H4 (cell line): ENCODE measurements at places on chromosomes 7 and 10. TPM values are rescaled to one million over a fixed set of nuclear protein-coding genes. Genes with fewer than 3 reads are reported as not detected.

DNA sequence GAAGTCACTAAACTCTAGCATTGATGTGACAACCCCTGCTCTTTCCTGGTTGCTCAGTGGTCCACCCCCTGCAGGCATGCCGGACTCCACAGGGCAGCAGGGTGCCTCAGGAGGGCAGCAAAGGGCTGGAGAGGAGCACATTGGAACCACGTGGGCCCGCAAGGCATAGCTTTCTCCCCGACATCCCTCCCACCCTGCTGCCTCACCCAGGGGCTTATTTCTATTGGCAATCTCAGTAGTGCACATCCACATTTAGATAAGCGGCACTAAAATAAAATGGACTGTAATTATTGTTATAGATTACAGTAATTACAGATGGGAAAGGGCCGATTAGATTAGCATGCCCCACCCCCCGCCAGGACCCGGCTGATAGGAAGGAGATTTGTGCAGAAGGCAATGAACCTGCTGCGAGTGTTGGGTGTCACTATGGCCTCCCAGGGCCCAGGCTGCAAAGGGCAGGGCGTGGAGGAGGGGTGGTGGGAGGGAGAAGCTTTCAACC, 580.1 kb downstream of the GRID1 start:
- no peak for DNase-seq

- no peak for DNase-seq
Measured at GRCh38 chr7:158903897-158904541, 47.7 kb downstream of the DYNC2I1 start.

The ASB15 gene
- not detected in 2 replicates for total RNA-seq

GRCh38 chr10:23439452-23439960, 631 bp downstream of the OTUD1 start:
- DNase-seq: no peak

DNA sequence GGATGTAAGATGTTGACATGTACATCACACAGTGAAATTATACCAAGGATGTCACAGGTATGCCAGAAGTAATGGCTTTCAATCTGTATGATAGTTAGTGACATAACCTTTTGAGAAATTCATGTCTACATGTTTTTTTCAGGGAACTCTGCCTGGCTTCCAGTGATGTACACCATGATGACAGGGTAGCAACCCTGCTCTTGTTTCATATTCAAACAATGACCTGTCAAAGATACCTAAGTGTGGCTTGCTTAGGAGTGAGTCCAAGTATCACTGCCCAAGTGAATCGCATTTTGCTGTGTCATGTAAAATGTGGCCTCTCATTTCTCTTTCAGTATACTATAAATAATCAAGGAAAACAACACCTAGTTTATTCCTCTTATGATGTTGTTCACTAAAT, 205.8 kb upstream of the DKK1 start:
- DNase-seq: no peak

GRCh38 chr7:17396692-17397091, 98.2 kb downstream of the AHR start:
- no peak for DNase-seq

DNA sequence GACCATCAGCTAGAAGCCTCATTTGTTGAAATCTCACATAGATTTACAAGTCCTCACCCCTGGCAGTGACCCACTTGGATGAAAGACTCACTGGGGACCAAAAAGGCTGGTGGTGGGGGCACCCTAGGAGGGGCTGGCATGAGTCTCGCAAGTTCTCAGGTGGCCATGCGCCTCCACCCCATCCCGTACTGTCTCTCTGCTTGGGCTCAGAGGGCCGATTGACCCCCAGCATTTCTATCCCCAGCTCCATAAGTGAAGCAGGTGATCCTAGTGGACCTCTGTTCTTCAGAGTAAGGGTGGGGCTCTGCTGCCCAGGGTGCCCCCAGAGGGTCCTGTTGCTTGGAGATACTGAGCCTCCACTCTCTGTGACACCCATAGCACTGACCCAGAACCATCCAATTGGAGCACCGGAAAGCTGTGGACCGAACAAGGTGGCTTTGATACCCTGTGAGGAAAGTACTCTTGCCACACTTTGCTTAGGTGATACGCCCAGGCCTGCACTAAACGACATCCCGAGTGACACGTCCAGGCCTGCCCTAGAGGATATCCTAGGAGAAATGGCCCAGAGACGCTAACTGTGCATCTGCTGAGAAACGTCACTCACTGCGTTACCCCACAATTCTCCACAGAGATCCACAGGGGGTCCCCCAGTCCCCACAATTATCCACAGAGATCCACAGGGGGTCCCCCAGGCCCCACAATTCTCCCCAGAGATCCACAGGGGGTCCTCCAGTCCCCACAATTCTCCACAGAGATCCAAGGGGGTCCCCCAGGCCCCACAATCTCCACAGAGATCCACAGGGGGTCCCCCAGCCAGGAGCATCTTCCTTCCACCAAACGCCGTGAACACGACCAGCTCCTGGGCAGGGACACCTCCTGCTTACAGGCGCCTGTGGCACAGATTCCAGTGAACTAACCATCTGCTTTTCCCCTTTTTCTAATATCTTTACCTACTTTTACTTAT, 262.9 kb downstream of the PTPRN2 start:
- DNase-seq: no peak

The TLL2 gene
- 0.31 and 0.64 TPM in 2 replicates for total RNA-seq

DNA sequence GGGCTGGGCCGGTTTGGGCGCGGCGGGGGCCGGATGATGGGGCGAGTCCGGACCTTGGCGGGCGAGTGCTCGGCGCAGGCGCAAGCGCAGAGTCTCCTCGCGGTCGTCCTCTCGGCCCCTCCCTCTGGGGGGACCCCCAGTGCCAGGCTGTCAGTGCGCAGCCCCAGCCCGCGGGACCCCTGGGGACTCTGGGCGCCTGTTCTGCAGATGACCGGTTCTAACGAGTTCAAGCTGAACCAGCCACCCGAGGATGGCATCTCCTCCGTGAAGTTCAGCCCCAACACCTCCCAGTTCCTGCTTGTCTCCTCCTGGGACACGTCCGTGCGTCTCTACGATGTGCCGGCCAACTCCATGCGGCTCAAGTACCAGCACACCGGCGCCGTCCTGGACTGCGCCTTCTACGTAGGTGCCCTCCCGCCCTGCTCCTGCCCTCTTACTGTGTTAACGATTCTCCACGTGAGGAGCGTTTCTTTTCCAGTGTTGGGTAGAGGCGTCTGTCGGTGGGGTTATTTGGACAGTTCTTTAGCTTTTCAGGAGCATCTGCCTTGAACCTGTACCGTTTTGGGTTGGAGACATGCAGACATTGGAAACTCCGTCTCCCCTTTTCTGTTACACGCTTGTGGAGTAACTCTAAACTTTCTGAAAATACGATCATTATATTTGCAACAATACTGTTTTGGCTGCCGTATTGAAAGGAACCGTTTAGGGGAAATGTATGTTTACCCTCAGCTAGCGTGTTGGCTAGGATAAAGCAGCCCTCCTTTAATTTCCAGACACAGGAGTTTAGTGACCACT, 706 bp downstream of the BUB3 start:
- DNase-seq: peak; percentile 25

The SOSTDC1 gene
- 5.7 and 6.9 TPM in 2 replicates for total RNA-seq

DNA sequence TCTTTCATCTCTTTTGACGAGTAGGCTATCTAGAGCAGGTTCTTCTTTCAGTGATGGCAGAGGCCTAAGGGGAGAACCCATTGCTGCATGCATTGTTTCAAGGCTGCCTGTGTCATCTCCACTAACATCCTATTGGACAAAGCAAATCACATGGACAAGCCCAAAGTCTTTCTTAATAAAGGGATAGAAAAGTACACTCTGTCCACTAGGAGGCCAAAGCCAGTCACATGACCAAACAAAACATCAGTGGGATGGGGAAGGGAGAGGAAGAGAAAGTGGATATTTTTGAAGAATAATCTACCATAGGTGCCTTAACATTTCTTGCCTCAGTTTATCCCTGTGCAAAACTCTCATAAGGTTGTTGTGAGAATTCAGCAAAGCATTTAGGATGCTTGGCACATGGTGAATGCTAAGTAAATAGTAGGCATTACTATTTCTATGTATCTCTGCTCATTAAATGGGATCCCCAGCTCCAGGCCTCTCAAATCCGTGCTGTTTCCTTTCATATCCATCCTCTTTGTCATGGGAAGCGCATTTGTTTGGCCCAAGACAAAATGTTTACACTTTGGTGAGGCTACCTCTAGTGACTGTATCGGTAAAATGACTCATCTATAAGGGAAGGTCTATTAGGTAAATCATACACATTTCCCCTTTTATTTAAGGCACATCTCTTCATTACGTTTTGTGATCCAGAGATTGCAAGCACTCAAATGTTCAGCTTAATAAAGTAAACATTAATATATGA, 16.7 kb upstream of the CADPS2 start:
- DNase-seq: peak; percentile 65

- no peak for DNase-seq
Measured at GRCh38 chr7:63023182-63023787, 975.4 kb upstream of the ZNF722 start.

DNA sequence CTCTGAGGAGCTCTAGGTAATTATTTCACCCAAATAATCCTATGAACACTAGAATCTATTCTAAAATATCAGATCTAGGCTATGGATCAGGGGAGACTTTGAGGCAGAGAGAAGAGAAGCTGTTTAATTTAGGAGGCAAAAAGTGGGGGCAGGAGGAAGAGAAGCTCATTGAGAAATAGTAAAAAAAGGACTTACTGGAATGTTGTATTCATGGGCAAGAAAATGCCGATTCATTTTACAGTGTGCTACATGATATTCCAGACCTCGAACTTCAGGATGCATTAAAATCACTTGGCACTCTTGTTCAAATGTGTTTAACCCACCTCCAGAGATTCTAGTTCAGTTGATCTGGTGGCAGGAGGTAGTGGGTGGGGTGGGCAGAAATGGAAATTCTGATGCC, 109.5 kb upstream of the ITGB1 start:
- DNase-seq: no peak

DNA sequence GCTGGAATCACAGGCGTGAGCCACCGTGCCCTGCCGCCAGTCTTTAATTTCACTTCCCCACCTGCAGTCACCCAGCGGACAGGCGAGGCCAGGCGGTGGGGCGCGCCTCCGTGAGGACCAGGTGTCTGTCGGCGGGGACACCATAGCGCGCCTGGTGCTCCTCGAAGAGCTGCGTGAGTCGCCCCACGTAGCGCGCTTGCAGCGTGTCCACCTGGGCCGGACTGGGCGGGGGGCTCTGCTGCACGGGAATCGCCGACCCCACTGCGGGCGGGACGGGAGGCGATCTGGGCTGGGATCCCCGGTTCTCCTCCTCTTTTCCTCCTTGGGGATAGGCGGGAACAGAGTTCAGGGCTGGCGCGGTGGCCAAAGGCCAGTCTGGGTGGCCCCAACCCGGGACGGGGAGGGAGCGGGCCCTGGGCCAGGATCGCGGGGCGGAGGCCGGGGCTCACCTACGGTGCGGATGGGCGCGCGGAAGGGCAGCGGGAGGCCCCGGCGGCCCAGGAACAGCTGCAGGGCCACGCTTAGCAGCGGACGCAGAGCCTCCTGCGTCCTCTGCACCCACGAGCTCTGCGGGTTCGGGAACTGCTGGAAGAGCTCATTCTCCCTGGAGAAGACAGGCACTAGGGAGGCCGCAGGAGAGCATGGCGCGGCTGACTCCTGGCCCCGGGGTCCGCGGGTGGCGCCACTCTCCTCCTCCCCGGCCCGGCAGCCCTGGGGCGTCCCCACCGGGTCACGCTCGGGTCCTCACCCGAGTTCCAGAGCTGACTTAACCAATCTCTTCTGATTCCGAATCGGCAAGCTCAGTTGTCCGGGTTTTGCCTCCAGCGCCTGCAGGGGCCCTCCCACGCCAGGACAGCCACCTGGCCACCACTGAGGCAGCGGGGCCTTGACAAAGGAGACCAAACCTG, 1.1 kb upstream of the MOGAT3 start:
- DNase-seq: no peak

The KCNIP2 gene
- total RNA-seq: not detected in 2 replicates

DNA sequence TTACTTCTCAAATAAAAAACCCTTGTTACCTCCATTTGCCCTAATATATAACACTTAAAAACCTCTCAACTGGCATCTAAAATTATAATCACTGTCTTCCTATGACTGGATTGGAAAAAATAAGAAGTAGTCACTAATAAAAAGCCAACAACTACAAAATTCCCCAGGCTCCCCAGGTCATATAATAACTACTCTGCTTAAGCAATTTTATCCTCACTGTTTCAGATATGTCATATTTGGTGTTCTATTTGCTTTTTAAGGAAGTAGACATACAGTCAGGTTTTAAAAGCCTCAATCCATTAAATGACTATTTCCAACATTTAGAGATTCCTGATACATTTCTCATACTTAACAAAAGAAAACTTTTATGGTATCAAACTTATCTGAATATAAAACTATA, 2.4 kb downstream of the H2AZ2 start:
- no peak for DNase-seq

GRCh38 chr10:80737209-80737608, 199.5 kb downstream of the SH2D4B start:
- no peak for DNase-seq

- peak; percentile 99 for DNase-seq
Measured at GRCh38 chr7:50962962-50963374, 180.3 kb upstream of the GRB10 start.

DNA sequence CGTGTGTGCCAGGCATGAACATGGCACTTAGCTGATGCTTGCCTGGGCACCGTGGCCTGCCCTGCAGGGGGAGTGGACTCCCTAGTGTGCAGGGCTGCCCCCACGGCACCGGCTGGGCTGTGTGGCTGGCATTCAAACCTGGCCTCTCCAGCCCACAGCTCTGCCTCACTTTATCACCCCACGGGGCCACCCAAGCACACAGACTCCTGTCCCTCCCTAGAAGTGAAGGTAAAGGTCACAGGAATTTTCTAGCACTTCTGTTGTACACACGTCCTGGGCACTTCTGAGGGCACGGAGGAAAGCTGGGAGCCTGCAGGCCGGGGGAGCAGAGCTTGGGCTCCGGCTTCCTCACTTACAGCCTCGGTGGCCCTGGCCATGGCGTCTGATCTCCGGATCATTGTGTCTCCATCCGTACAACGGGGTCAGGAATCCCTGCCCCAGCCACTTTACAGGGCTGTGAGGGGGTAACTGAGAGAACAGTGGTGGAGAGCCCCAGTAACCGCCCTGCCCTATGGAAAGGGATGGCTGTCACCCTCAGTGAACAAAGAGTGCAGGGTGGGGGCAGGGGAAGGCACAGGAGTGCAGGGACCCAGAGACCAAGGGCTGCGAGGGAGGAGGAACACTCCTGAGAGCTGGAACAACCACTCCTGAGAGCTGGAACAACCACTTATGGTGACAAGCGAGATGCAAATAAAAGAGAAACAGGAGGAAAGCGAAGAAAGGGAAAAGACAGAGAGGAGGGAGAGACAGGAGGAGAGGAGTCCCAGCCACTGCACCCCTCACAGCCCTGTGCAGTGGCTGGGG, 3.9 kb upstream of the PYROXD2 start:
- DNase-seq: no peak

The TRIM73 gene
- 0.15 TPM in 1 of 2 replicates, not detected in the other for total RNA-seq

GRCh38 chr10:99524050-99524666, 8.6 kb upstream of the NKX2-3 start:
- DNase-seq: no peak

The AEBP1 gene
- 0.06 TPM in 1 of 2 replicates, not detected in the other for total RNA-seq

The TWIST1 gene
- total RNA-seq: 29.1 and 40.1 TPM in 2 replicates

The CPEB3 gene
- 0.16 and 0.56 TPM in 2 replicates for total RNA-seq
